ENCODE measurements at places on chromosomes 7 and 10.

GRCh38 chr10:71075086-71075758 lies 137.1 kb upstream of the UNC5B start:
- DNase-seq = no peak

DNA sequence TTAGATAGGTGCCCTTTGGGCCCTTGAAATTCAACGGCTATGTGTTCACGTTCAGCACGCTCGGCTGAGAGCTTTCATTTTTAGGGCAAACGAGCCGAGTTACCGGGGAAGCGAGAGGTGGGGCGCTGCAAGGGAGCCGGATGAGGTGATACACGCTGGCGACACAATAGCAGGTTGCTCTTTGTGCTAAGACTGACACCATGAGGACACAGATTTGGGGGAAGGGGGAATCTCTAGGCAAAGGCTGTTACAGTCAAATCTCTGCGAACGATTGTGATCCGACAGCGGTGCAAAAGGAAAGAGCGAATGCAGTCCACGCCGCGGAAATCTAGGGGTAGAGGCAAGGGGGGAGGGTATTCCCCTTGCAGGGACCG lies 667 bp downstream of the KLLN start:
- no peak for DNase-seq

DNA sequence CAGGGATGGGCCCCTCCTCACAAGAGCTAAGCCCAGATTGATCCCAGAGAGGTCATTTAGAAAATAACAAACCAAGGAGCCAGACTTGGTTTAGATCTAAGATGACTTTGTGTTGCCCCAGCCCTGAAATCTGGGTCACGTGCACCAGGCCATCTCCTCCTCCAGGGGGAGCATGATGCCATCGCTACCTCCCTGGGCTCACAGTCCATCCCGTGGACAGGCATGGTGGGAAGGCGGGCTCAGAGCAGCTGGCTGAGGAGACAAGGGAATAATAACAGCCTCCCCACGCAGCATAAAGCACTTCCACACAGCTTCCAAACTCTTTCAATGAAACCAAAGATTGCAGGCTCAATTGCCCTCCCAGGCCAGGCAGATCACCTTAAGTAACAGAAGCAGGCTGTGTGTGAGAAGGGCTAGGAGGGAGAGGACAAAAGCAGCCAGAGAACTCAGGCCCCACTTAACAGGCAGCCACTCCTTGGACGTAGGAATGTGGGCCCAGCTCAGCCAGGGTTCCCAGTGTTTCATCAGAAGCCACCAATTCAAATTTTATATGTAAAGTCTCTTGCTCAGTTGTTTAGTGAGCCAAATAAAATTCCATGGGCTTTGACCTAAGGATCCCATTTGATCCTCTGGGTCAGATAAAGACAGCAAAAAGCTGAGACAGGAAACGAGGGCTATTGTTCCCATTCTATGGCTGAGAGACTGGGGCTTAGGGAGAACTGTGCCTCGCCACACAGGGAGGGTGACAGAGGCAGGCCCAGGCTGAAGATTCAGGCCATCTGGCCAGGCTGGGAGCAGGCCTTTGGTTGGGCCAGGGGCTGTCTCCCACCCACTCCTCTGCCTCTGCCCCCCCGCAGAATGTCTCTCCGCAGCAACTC lies 100.2 kb downstream of the COL13A1 start:
- peak; percentile 14 for DNase-seq

GRCh38 chr7:36868727-36869411 lies 144.6 kb upstream of the AOAH start:
- DNase-seq = no peak

GRCh38 chr10:48306870-48307710 lies 613 bp downstream of the MAPK8 start:
- DNase-seq = peak; percentile 34
